ENCODE measurements at places on chromosomes 11 and 22.

GRCh38 chr11:82775736-82776346 lies 42.2 kb upstream of the FAM181B start:
- DNase-seq = no peak

DNA sequence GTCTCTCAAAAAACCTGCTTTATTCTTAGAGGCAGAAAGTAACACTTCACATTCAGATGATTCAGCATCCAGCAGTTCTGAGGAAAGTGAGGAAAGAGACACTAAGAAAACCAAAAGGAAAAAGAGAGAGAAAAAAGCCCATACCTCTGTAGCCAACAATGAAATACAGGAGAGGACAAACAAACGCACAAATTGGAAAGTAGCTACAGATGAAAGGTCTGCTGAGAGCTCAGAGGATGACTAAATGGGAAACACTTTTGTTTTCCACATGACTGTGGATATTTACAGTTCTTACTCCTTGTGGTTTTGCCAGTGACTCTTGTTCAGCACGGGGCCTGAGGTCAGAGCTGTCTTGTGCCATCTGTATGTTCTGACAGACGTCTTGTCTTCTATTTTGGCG lies 3.8 kb downstream of the TIMM8B start:
- DNase-seq = no peak

DNA sequence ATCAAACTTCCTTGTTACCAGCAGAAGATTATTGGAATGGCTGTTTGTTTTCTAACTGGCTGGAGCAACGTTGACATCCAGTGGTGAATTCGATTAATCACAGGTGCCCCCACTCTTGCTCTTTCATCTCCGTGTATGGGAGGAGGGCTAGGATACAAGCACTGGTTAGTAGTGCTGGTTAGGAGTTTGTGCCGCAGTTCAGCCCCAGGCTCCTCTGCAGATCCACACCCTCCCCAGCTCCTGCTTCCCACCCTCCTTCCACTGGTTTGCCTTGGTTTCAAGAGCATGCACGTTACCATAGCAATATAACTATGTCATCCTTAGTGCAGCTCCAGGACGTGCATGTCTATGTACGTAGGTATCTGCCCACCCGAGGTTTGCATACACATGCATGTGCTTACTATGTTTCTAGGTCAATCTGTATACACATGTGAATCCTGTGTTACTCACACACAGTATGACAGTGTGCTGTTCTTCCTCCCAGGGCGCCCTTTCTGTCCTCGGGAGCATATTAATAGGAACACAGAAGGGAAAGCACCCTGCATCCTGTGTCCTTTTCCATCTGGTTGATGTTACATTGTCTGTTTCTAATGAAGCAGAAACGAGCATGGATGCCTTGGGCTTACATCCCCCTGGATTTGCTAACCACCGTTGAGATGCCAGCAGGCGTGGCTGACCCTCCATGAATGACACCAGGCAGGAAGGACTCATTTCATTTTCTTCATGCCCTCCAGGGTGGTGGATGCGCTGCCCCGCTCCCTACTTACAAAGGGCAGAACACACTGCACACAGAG lies 539.3 kb downstream of the OPCML start:
- DNase-seq = no peak

GRCh38 chr22:38449776-38450175 lies 5.2 kb downstream of the KCNJ4 start:
- DNase-seq = no peak
